ENCODE measurements at places on chromosomes 6 and 20. TPM values are rescaled to one million over a fixed set of nuclear protein-coding genes. Genes with fewer than 3 reads are reported as not detected.

SLC2A4RG gene
- 41.4 TPM for total RNA-seq

- H3K4me3 ChIP-seq = no peak overlapping the region
- no peaks in the 10 kb centered on the region for H3K36me3 ChIP-seq
- peaks cover 51% of the 10 kb centered on the region for H3K4me1 ChIP-seq
- no peak for DNase-seq
- H3K27ac ChIP-seq = no peak overlapping the region
- no peaks in the 10 kb centered on the region for H3K27me3 ChIP-seq
Measured at GRCh38 chr6:15255909-15256395, 10.1 kb downstream of the JARID2 start.

GRCh38 chr20:44123251-44123650, 63.7 kb downstream of the JPH2 start:
- H3K4me3 ChIP-seq = no peak overlapping the region
- H3K27ac ChIP-seq = peak overlapping the region; percentile 64

DNA sequence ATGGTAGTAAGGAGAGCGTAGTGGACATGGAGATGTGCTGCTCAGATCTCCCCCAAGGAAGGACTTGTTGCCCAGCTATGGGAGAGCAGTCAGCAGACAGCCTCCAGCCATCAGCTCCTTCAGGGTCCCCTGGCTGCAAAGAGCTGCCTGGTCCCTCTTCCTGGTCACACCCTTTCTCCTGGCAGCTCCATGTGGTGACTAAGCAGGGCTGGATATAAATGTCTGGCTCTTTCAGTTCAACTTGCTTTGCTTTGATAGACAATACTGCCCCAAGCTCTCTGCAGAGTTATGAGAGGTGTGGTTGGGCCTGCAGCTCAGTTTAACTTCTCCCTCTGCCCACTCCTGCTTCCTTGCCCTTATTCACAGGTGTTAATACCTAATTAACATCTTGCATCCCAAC, 64.1 kb upstream of the DDR1 start:
- DNase-seq = no peak
- no peak overlapping the region for H3K4me3 ChIP-seq
- H3K36me3 ChIP-seq = no peaks in the 10 kb centered on the region
- peaks cover 22% of the 10 kb centered on the region for H3K4me1 ChIP-seq
- no peaks in the 10 kb centered on the region for H3K27me3 ChIP-seq

- no peak overlapping the region for H3K27ac ChIP-seq
- no peaks in the 10 kb centered on the region for H3K36me3 ChIP-seq
- no peak overlapping the region for H3K4me3 ChIP-seq
- peaks cover 4% of the 10 kb centered on the region for H3K4me1 ChIP-seq
Measured at GRCh38 chr6:162181741-162182401, 545.7 kb downstream of the PRKN start.

GRCh38 chr6:113185299-113185698, 671.8 kb upstream of the MARCKS start:
- H3K27ac ChIP-seq = no peak overlapping the region
- no peaks in the 10 kb centered on the region for H3K27me3 ChIP-seq
- H3K36me3 ChIP-seq = no peaks in the 10 kb centered on the region
